ENCODE measurements at places on chromosomes 5 and 9. TPM values are rescaled to one million over a fixed set of nuclear protein-coding genes. Genes with fewer than 3 reads are reported as not detected.

Gene SPATA6L
- total RNA-seq: 9.4 TPM

Gene CTNNAL1
- total RNA-seq: 47.7 TPM

Gene DMRT2
- total RNA-seq: 0.76 TPM

Gene MYO10
- 37.0 TPM for total RNA-seq

Gene NIM1K
- 3.0 TPM for total RNA-seq

Gene ELOVL7
- total RNA-seq: 10.9 TPM

Measured in left lung (tissue), 14 donors.